ENCODE measurements at places on chromosomes 4 and X. TPM values are rescaled to one million over a fixed set of nuclear protein-coding genes. Genes with fewer than 3 reads are reported as not detected.

SORCS2 gene
- 0.31 TPM for total RNA-seq

MFAP3L gene
- total RNA-seq = 3.1 TPM

HMGB3 gene
- 17.9 TPM for total RNA-seq

ZNF185 gene
- total RNA-seq = 25.1 TPM

NSUN7 gene
- total RNA-seq = 0.34 TPM

HDX gene
- total RNA-seq = 4.0 TPM

SPANXA2 gene
- not detected for total RNA-seq

ITIH6 gene
- total RNA-seq = not detected

UTP3 gene
- total RNA-seq = 26.6 TPM

UGT2B15 gene
- total RNA-seq = not detected

ADH7 gene
- total RNA-seq = not detected

NAP1L2 gene
- total RNA-seq = 1.1 TPM

CFI gene
- total RNA-seq = not detected

CCDC120 gene
- 6.6 TPM for total RNA-seq

PRKG2 gene
- 2.5 TPM for total RNA-seq

EREG gene
- total RNA-seq = 77.0 TPM

RAB33A gene
- total RNA-seq = not detected

COX7B gene
- total RNA-seq = 364 TPM

SGMS2 gene
- total RNA-seq = 94.0 TPM

NDST3 gene
- not detected for total RNA-seq

SLC38A5 gene
- total RNA-seq = 167 TPM

CXCL13 gene
- total RNA-seq = not detected

RBM47 gene
- 10.6 TPM for total RNA-seq

INTU gene
- 2.0 TPM for total RNA-seq

TET2 gene
- 5.7 TPM for total RNA-seq

F11 gene
- not detected for total RNA-seq

GPR143 gene
- total RNA-seq = 0.08 TPM

SPANXN3 gene
- not detected for total RNA-seq

MUC7 gene
- total RNA-seq = not detected

EDA gene
- 0.38 TPM for total RNA-seq

NWD2 gene
- not detected for total RNA-seq

TEX13D gene
- total RNA-seq = not detected

OPRPN gene
- not detected for total RNA-seq

UCHL1 gene
- 23.0 TPM for total RNA-seq

RAB41 gene
- not detected for total RNA-seq

PCSK1N gene
- 7.1 TPM for total RNA-seq

EFNB1 gene
- 224 TPM for total RNA-seq

MAGEA4 gene
- total RNA-seq = not detected

CNGA1 gene
- total RNA-seq = 0.19 TPM

CENPI gene
- 9.1 TPM for total RNA-seq

CT45A3 gene
- not detected for total RNA-seq

ABCG2 gene
- total RNA-seq = 3.0 TPM

LRAT gene
- total RNA-seq = 2.4 TPM

MAGEC3 gene
- total RNA-seq = not detected

ITM2A gene
- 10.2 TPM for total RNA-seq

PWWP3B gene
- total RNA-seq = not detected

RHOXF1 gene
- total RNA-seq = not detected

SSX2 gene
- total RNA-seq = not detected

Data from hair follicular keratinocyte (primary cell).